Right lobe of liver (tissue), 6 donors: ENCODE measurements at places on chromosomes 2 and 18. TPM values are rescaled to one million over a fixed set of nuclear protein-coding genes. Genes with fewer than 3 reads are reported as not detected.

- H3K4me3 ChIP-seq = no peak overlapping the region
- H3K27ac ChIP-seq = no peak overlapping the region
- DNase-seq = no peak
- H3K36me3 ChIP-seq = no peaks in the 10 kb centered on the region
- no peaks in the 10 kb centered on the region for H3K27me3 ChIP-seq
- H3K4me1 ChIP-seq = no peaks in the 10 kb centered on the region
These were observed 31.0 kb downstream of the RBBP8 start for GRCh38 chr18:22964116-22964515.

GRCh38 chr18:30634249-30634648 is 408.3 kb downstream of the DSC3 start:
- no peak for DNase-seq
- no peak overlapping the region for H3K27ac ChIP-seq
- H3K36me3 ChIP-seq = no peaks in the 10 kb centered on the region
- H3K4me3 ChIP-seq = no peak overlapping the region

DNA sequence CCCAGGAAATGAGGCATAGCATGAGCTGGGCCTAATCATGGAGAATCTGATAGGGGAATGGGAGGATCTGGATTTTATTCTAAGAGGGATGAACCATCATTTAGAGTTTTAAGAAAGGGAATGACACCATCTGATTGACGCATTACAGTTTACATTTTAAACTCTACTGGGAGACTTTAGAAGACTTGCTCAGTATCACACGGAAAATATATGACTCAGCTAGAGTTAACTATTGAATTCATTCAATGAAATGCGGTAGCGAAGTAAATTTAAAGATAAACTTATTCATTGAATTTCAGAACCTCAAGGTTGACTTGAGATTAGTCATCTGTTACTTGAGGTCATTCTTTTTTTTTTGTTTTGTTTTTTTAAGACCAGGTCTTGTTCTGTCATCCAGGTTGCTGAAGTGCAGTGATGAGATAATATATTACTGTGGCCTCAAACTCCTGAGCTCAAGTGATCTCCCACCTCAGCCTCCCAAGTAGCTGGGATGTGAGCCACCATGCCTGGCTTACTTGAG is 25.0 kb downstream of the MC4R start:
- H3K27me3 ChIP-seq = no peaks in the 10 kb centered on the region
- no peak overlapping the region for H3K27ac ChIP-seq
- H3K36me3 ChIP-seq = no peaks in the 10 kb centered on the region
- DNase-seq = no peak
- H3K4me1 ChIP-seq = no peaks in the 10 kb centered on the region
- no peak overlapping the region for H3K4me3 ChIP-seq

GRCh38 chr2:37569986-37570679 is 101.3 kb downstream of the CDC42EP3 start:
- no peaks in the 10 kb centered on the region for H3K27me3 ChIP-seq
- H3K4me3 ChIP-seq = no peak overlapping the region
- no peaks in the 10 kb centered on the region for H3K36me3 ChIP-seq
- no peak for DNase-seq

DNA sequence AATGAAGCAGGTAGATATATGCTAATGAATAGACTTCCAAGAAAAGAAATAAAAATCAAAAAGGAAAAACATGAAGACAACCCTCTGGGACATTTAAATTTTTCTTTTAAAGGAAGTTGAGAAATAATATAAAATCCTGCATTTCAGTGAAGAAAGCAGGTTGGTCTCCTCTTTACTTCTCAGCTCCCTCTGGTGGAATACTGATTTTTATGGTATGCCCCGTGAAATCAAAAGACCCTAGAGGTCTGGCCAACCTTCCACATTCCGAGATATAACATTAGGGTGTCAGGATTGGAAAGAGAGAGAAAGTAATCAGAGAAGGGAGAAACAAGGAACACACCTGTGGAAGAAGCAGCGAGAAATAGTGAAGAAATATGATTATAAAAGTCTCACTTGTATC is 72.7 kb downstream of the DNER start:
- no peak overlapping the region for H3K27ac ChIP-seq
- no peak for DNase-seq
- H3K36me3 ChIP-seq = no peaks in the 10 kb centered on the region
- H3K4me3 ChIP-seq = no peak overlapping the region

DNA sequence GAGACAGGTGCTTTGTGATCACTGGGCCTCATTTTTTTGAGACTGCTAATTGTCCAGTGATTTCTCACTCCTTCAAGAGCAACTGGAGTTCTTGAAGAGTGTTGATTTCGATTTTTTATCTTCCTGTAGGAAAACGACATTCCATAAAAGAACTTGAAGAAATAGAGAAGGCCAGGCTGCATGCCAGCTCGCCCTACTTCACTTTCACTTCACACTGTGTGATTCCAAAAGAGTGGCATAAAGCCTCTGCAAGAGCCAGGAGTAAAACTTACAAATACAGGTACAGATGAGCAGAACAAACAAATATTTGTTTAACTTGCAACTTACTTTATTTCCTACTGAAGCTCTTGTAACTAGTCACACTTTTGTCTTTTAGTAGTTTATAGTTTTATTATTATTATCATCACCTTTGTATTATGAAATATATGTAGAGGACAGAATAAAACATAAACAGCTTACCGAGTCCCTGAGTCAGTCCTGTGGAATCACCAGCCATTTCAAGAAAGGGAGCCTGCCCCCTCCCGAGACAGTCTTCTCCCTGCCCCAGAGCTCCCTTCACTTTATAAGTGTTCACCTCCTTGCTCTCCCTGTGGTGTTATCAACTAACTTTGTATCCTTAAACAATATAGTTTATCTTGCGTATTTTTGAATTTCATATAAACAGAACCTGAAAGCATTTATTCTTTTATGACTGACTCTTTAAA is 8.7 kb downstream of the FAM228A start:
- no peaks in the 10 kb centered on the region for H3K36me3 ChIP-seq
- H3K27ac ChIP-seq = no peak overlapping the region
- no peaks in the 10 kb centered on the region for H3K4me1 ChIP-seq
- no peak overlapping the region for H3K4me3 ChIP-seq

GRCh38 chr2:215920244-215921100 is 92.9 kb downstream of the MREG start:
- H3K27ac ChIP-seq = no peak overlapping the region
- DNase-seq = no peak
- H3K36me3 ChIP-seq = no peaks in the 10 kb centered on the region

DNA sequence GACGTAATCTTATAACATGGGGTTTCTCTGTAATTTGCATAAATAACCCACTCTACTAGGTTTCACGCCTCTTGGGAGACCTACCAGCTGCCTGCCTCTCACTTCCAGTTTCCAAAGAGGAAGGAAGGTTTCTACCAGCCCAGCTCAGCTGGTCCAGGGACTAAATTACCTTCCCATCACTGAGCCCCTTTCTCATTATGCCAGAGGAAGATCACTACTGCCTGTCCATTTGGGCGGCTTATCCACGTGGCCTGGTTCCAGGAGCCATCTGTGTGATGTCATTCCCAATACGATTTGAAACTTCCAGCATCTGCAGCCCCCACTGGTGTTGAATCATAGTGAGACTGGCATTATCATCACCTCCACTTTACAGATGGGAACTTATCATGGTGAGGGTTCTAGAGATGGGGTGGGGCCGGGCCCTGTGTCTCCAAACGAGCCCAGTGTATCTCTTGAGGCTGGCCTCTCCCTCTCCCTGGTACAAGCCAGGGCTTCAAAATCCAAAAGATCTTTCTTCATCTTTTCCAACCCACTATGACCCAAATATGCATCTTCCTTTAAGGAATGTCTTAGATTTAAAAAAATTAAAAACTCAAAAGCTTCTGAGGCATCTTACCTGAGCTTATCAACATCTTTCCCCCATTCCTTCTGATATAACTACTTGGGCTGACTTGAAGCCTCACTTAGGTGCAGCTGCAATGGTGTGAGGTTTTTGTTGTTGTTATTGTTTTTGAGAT is 140.8 kb downstream of the DDX1 start:
- DNase-seq = no peak
- H3K27ac ChIP-seq = no peak overlapping the region
- H3K4me3 ChIP-seq = no peak overlapping the region
- no peaks in the 10 kb centered on the region for H3K36me3 ChIP-seq
- no peaks in the 10 kb centered on the region for H3K4me1 ChIP-seq

- no peaks in the 10 kb centered on the region for H3K36me3 ChIP-seq
- DNase-seq = no peak
- H3K27ac ChIP-seq = no peak overlapping the region
These were observed 74.9 kb upstream of the UBE2E3 start for GRCh38 chr2:180905461-180905860.

GRCh38 chr2:86760371-86760770 is 30.3 kb downstream of the CD8A start:
- peaks cover 5% of the 10 kb centered on the region for H3K36me3 ChIP-seq
- no peak overlapping the region for H3K27ac ChIP-seq
- no peak overlapping the region for H3K4me3 ChIP-seq
- no peaks in the 10 kb centered on the region for H3K4me1 ChIP-seq
- H3K27me3 ChIP-seq = no peaks in the 10 kb centered on the region

DNA sequence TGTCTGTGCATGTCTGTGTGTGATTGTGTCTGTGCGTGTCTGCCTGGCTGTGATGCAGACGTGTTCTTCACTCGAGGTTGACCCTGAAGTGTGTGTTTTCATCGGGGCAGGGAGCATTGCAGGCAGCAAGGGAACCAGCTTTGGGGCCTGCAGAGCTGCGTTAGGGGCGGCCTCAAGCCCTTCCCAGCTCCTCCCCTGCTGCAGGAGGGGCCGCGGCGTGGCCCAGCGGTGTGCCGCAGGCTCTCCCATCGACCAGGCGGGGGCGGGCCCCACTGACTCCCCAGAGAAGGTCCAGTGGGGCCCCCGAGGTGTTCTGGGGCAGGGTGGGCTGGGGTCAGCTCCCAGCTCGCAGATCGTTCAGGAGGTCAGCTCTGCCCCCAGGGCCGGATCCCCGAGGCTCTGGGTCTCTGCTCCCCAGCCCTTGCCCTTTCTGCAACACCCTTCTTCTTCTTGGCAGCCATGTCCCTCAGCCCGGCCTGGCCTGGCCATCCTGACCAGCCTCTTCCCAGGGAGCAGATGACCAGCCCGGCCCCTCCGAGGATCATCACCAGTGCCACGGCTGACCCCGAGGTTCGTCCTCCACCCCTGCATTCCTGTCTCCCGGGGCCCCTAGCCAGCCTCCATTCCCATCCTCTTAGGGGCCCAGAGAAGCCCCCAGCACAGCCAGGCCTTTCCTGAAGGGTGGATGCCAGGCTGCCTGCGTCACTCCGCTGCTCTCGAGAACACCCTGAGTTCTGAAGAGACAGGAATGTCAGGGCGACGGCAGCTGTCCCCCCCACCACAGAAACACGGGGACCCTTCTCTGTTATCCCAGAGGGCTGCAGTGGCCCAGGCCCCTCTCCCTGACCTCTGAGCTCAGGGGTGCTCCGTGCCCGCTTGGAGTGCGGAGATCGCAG is 11.1 kb upstream of the KLHL30 start:
- no peaks in the 10 kb centered on the region for H3K27me3 ChIP-seq
- no peaks in the 10 kb centered on the region for H3K4me1 ChIP-seq
- H3K4me3 ChIP-seq = no peak overlapping the region

DNA sequence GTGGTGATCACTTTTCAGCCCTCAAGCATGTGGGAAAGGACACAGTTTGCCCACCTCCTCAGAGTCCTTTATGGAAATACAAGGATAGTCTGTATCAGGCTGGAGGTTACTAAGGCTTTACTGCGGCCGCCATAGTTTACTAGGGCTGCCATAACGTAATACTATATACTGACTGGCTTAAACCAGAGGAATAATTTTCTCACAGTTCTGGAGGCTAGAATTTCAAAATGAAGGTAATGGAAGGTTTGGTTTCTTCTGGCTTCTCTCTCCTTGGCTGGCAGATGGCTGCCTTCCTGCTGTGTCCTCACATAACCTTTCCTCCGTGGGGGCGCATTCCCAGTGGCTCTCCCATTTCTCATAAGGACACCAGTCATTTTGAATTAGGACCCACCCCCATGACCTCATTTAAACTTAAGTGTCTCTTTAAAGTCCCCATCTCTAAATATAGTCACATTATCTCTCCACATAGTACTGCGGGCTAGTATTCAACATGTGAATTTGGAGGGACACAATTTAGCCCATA is 12.5 kb upstream of the ATIC start:
- no peaks in the 10 kb centered on the region for H3K4me1 ChIP-seq
- no peaks in the 10 kb centered on the region for H3K27me3 ChIP-seq
- no peak overlapping the region for H3K27ac ChIP-seq
- no peaks in the 10 kb centered on the region for H3K36me3 ChIP-seq
- no peak overlapping the region for H3K4me3 ChIP-seq
- DNase-seq = no peak

DNA sequence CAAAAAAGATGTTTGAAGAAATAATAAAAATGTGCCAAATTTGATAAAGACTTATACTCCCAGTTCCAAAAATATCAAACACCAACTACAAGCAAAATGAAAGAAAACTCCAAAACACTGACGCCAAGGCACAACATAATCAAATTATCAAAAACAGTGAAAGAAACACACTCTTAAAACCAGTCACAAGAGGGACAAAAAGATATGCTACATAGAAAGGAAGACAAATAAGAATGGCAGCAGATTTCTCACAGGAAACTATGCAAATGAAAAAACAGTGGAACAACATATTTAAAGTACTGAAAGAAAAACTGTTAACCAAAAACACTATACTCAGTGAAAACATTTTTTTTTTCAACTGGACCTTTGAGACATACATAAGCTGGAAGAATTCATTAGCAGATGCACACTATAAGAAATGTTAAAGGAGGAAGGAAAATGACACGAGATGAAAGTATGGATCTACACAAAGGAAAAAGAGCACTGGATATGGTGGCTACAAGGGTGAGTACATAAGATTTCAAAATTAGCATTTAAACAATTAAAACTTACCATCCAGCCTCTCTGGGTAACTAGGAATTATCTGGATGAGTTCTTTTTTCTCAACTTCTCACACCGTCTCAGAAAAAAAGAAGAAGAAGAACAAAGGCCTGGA is 94.0 kb upstream of the ACVR1C start:
- H3K27me3 ChIP-seq = no peaks in the 10 kb centered on the region
- no peak overlapping the region for H3K27ac ChIP-seq
- no peak overlapping the region for H3K4me3 ChIP-seq
- no peak for DNase-seq

- H3K27ac ChIP-seq = no peak overlapping the region
- H3K4me3 ChIP-seq = no peak overlapping the region
- H3K4me1 ChIP-seq = no peaks in the 10 kb centered on the region
- H3K27me3 ChIP-seq = no peaks in the 10 kb centered on the region
These were observed 58.0 kb downstream of the CDCA7 start for GRCh38 chr2:173412628-173413027.

DNA sequence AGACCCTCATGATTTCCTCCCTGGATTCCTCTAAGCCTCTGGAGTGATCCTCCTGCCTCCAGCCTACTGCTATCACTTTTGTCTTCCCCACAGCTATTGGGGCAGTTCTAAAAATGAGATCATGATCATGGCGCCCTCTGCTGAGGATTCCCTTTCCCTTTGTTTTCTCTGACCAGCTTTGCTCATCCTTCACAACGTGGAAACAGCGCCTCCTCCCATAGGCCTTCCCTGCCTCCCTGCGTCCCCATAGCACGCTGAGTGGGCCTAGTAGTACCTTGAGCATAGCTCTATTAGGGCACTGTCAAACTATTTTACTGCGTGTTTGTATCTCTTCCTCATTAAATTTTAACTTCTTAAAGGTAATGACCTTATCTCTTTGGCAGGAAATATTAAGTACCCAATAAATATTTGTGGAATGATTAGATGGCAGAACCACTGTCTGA is 207.0 kb upstream of the FANCL start:
- H3K4me3 ChIP-seq = no peak overlapping the region
- no peak overlapping the region for H3K27ac ChIP-seq
- H3K27me3 ChIP-seq = no peaks in the 10 kb centered on the region

GRCh38 chr18:55687106-55687505 is 99.1 kb upstream of the TCF4 start:
- no peak overlapping the region for H3K27ac ChIP-seq
- H3K27me3 ChIP-seq = no peaks in the 10 kb centered on the region
- H3K4me3 ChIP-seq = no peak overlapping the region
- H3K36me3 ChIP-seq = no peaks in the 10 kb centered on the region
- H3K4me1 ChIP-seq = no peaks in the 10 kb centered on the region
- DNase-seq = no peak

Gene EFHD1
- 10.7 TPM for total RNA-seq

Gene CD8B
- not detected for total RNA-seq
